ENCODE measurements at places on chromosomes 7 and 10. TPM values are rescaled to one million over a fixed set of nuclear protein-coding genes. Genes with fewer than 3 reads are reported as not detected.
A peak's percentile ranks its signal among the peaks of the same experiment; 100 is the strongest.

OR13A1 gene
- total RNA-seq: not detected

TMEM120A gene
- total RNA-seq: 53.1 TPM

MNX1 gene
- not detected for total RNA-seq

- H3K4me3 ChIP-seq: no peak overlapping the region
- H3K27ac ChIP-seq: no peak overlapping the region
- no peak for DNase-seq
- H3K27me3 ChIP-seq: no peaks in the 10 kb centered on the region
Observed at GRCh38 chr10:80515941-80516340, 21.8 kb upstream of the SH2D4B start.

TMEM140 gene
- 8.8 TPM for total RNA-seq

GRCh38 chr7:75579899-75580298 is 87.8 kb downstream of the SPDYE5 start:
- no peak for DNase-seq
- H3K27me3 ChIP-seq: no peaks in the 10 kb centered on the region
- no peak overlapping the region for H3K4me3 ChIP-seq
- no peaks in the 10 kb centered on the region for H3K4me1 ChIP-seq
- H3K27ac ChIP-seq: no peak overlapping the region
- H3K36me3 ChIP-seq: no peaks in the 10 kb centered on the region

NODAL gene
- not detected for total RNA-seq

HABP2 gene
- not detected for total RNA-seq

NME8 gene
- total RNA-seq: not detected

TMEM130 gene
- 0.97 TPM for total RNA-seq

C10orf105 gene
- 0.37 TPM for total RNA-seq

DNA sequence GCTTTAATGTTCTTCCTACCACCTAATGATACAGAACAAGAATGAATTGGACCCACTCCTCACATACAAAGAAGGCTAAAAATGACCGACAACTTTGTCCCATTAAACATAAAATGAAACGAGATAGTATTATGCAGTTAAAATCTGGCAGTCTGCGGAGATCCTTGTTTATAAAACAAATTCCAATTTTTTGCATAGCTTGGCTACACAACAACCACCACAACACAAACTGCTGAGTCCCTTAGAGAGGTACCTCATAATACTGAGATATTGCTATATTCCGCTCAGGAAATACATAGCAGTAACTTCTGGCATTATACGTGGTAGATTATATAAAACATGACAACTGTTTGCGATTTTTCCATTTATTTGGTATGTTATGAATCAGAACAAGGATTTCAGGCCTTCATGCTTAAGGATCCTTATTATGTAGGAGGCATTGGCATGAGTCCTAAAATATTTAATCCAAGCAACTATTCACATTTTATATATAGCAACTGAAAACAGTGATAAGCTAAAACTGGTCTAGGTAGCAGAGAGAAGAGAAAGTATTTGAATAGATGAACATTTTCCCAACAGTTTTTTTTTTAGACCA is 96.0 kb downstream of the ANK3 start:
- no peak overlapping the region for H3K27ac ChIP-seq
- no peaks in the 10 kb centered on the region for H3K27me3 ChIP-seq
- DNase-seq: no peak
- H3K4me1 ChIP-seq: peaks cover 7% of the 10 kb centered on the region
- no peaks in the 10 kb centered on the region for H3K36me3 ChIP-seq

DNA sequence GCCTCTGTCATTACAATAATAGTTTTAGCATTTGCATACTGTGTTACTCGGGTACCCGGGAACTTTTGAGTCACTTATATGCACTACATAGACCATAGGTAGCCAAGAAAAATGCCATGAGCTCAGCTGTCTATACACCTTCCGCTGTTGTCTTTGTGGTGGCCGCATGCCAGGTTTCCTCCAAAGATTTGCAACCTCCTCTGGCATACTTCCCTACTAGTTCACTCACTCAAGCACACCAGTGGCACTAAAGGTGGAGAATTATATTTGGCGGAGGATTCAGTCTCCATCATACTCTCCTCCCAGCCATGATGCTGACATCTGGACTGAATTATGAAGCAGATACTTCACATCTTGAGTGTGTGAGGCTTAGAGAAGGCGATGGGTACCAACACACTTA is 35.6 kb upstream of the GRB10 start:
- no peak overlapping the region for H3K4me3 ChIP-seq
- H3K27ac ChIP-seq: no peak overlapping the region
- H3K36me3 ChIP-seq: no peaks in the 10 kb centered on the region
- no peaks in the 10 kb centered on the region for H3K4me1 ChIP-seq
- H3K27me3 ChIP-seq: no peaks in the 10 kb centered on the region
- DNase-seq: no peak

SLC4A2 gene
- total RNA-seq: 127 TPM

DDC gene
- 0.78 TPM for total RNA-seq

TAC1 gene
- 4.1 TPM for total RNA-seq

EN2 gene
- 0.67 TPM for total RNA-seq

GRCh38 chr7:132560825-132561529 is 15.3 kb downstream of the PLXNA4 start:
- H3K27me3 ChIP-seq: no peaks in the 10 kb centered on the region
- H3K4me3 ChIP-seq: no peak overlapping the region
- DNase-seq: no peak
- no peaks in the 10 kb centered on the region for H3K4me1 ChIP-seq

STK31 gene
- 0.81 TPM for total RNA-seq

GRCh38 chr7:152173372-152174070 is 148.0 kb downstream of the GALNT11 start:
- DNase-seq: no peak
- H3K27ac ChIP-seq: no peak overlapping the region
- H3K36me3 ChIP-seq: no peaks in the 10 kb centered on the region
- no peaks in the 10 kb centered on the region for H3K27me3 ChIP-seq
- no peak overlapping the region for H3K4me3 ChIP-seq
- no peaks in the 10 kb centered on the region for H3K4me1 ChIP-seq

CACNA2D1 gene
- total RNA-seq: 18.2 TPM

NUTM2A gene
- 1.4 TPM for total RNA-seq

DNA sequence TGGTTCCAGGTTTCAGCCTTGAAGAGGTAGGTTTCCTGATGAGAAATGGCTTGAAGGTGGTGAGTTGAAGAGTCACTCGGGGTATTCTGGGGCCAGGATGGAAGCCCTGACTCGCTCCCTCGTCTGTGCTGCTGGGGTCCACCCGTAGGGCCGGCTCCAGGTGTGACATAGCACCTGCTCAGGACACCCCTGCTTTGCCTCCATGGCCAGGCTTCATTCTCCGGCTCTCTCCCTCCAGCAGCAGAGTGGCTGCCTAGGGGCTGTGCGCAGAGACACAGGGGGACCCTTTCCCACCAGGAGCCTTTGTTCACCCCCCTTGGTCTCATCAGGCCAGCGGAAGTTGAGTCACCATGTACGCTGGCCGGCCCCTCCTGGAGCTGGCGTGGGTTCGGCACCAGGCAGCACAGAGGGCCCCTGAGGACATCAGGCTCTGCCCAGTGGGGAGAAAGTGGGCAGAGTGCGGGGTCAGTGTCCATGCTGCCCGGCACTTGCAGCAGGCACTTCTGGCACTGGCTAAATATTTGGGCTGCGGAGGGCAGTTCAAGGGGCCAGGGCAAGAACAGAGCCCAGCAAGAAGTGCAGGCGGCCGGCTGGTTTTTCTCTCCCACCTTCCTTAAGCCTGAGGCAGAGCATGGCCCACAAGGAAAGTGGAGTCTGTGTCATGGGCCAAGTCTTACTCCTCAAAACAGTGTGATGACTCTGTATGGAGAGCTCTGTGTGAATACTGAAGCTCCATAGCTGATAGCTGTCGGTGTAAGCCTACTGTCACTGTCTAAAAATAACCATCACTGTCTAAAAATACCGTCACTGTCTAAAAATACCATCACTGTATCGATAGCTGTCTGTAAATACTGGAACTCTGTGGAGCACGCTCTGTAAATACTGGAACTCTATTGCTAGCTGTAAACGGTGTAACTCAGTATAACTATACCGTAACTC is 3.7 kb upstream of the PRKAR1B start:
- H3K36me3 ChIP-seq: no peaks in the 10 kb centered on the region
- no peak overlapping the region for H3K4me3 ChIP-seq
- no peaks in the 10 kb centered on the region for H3K27me3 ChIP-seq
- no peak overlapping the region for H3K27ac ChIP-seq
- peaks cover 9% of the 10 kb centered on the region for H3K4me1 ChIP-seq

DNA sequence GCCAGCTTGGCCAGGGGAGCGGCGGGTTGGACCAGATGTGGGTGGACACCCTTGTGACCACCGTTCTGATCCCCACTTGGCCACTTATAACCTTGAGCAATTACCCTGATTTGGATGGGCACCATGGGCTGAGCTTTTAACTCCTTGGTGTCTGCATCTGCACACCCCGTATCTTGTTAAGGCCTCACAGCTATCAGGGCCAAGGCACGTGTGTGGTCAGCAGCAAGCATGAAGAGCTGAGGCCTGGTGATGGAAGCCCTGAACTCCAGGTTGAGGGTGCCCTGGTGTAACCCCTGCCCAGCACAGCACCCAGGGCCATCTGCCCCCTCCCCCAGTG is 89.2 kb downstream of the ZMIZ1 start:
- no peak overlapping the region for H3K4me3 ChIP-seq
- no peaks in the 10 kb centered on the region for H3K36me3 ChIP-seq
- H3K27ac ChIP-seq: peak overlapping the region; percentile 57
- H3K4me1 ChIP-seq: peaks cover 56% of the 10 kb centered on the region
- no peak for DNase-seq

DNA sequence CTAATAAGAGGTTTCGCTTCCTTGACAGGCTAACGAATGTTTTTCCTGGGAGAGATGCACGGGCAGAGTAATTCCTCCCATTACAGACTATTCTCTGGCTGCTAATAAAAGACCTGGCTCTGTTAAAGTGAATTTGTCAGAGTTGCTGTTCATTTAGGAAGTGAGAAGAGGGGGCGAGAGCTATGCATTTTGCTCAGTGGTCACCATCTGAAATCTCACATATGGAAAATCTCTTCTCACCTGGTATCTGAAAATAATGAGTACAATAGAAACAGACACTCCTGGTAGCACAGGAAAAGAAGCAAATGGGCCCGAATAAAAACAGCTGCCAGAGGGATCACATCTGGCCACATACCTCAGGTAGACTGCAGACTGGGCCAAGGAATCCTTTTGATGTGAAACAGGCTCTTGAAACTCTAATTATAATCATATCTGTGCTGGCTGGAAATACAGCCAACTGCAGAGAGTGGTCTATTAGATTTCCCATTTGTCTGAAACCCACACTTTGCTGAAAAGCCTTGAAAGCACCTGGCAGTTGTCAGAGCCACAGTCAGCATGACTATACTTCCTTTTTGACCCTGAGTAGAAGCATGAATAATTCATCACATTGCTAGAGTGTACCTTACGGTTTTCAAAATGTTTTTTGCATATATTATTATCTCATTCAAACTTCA is 33.6 kb downstream of the AOAH start:
- H3K4me1 ChIP-seq: no peaks in the 10 kb centered on the region
- no peaks in the 10 kb centered on the region for H3K36me3 ChIP-seq
- DNase-seq: no peak
- H3K4me3 ChIP-seq: no peak overlapping the region
- H3K27me3 ChIP-seq: no peaks in the 10 kb centered on the region

NPTX2 gene
- total RNA-seq: 0.38 TPM

DENND2A gene
- total RNA-seq: 44.9 TPM

ADAM22 gene
- total RNA-seq: 9.3 TPM

LRGUK gene
- total RNA-seq: 0.92 TPM

GRCh38 chr10:54799506-54799905 is 1.5 kb downstream of the PCDH15 start:
- H3K27me3 ChIP-seq: no peaks in the 10 kb centered on the region
- H3K4me3 ChIP-seq: no peak overlapping the region
- H3K27ac ChIP-seq: no peak overlapping the region

CYP3A7 gene
- total RNA-seq: not detected

DNA sequence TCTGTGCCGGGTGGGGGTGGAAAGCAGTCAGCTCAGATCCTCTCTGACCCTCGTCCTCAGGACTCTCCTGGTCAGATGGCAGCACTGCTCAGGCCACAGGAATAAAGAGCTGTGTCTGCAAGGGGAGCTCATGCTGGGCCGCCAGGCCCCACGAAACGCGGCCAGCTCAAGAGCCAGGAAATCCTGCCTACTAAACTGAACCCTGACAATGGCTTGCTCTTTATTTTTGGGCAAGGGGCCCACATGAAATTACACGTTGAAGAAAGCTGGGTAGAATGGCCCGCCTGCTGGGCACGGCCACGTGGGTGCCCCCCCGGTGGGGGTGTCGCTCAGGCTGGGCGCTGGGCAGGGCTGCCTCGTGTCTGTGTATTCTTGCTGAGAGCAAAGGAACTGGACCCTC is 103.0 kb downstream of the ITIH5 start:
- DNase-seq: no peak
- no peaks in the 10 kb centered on the region for H3K27me3 ChIP-seq
- H3K36me3 ChIP-seq: no peaks in the 10 kb centered on the region
- no peak overlapping the region for H3K27ac ChIP-seq
- H3K4me1 ChIP-seq: peaks cover 22% of the 10 kb centered on the region
- H3K4me3 ChIP-seq: no peak overlapping the region

TUBAL3 gene
- total RNA-seq: not detected

DNA sequence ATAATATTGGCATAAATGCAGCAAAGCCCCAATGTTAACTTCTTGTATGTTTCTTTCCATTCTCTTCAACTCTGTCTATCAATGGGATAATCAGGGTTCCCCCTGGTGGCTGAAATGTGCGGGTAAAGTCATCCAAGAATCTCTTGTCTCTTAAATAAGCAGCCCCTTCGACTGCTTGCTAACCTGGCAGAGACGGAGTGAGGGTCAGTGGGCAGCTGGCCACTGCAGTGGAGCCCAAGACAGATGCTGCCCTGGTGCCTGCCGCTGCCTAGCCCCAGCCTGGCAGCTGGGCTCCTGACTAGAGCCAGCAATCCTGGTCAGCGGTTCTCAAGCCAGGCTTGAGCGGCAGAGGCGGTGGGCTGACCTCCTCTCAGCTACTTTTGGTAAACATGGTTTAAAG is 248.9 kb downstream of the COBL start:
- peak; percentile 63 for DNase-seq
- no peaks in the 10 kb centered on the region for H3K4me1 ChIP-seq
- H3K27ac ChIP-seq: no peak overlapping the region
- no peaks in the 10 kb centered on the region for H3K27me3 ChIP-seq
- no peak overlapping the region for H3K4me3 ChIP-seq
- no peaks in the 10 kb centered on the region for H3K36me3 ChIP-seq

ATOH7 gene
- total RNA-seq: not detected
